ENCODE measurements at places on chromosomes 7 and 10.

- DNase-seq: no peak
Observed at GRCh38 chr10:44332465-44332864, 52.4 kb downstream of the CXCL12 start.

- no peak for DNase-seq
Observed at GRCh38 chr10:112650588-112651030, 203.6 kb downstream of the VTI1A start.

DNA sequence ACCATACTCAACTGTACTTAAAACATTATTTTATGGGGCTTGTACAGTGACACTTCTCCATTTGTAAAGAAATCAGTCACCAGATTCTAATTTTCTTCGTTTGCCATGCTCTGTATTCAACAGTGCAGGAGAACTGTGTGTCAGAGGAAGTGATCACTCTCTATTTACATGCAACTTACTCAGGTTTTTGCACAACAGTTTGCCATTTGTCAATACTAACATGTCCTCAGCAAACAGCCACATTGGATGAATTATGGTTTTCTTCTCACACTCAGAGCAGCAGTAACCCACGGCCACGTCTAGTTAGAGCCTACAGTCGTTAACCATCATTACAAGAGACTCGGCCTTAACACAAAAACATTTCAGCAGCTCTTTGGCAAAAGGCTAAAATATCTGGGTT lies 69.2 kb upstream of the SP4 start:
- DNase-seq: no peak

DNA sequence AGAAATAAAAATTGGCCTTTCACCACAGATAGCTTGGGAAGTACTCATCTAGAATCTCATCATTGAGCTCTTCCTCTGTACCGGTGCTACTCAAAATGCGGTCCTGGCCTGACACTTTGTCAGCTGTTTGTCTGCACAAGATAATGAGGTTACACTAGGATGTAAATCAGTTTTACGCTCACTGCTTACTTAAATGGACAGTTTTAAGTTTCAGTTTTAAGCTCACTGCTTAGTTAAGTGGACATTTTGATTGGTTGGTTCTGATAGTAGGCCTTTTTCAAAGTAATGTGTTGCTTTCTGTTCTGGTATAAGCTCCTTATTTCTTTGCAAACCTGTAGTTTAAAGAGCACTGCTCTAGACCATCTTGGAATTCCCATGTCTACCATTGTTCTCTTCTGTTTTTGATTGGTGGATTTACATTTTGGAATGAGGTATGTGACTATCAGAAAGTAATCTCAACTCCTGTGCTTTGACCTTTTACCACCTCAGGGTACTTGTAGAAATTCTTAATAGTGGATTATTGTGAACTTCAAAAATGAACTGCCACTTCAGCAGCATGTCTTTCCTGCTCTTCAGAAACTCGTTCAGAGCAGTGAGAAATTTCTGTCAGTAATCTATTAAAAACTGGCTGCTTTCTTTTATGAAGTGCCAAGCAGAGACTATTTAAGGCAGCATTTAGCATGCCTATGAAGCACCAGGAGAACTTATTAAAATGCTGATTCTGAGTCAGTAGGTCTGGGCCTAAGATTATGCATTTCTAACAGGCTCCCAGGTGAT lies 55.0 kb downstream of the C1GALT1 start:
- DNase-seq: no peak

DNA sequence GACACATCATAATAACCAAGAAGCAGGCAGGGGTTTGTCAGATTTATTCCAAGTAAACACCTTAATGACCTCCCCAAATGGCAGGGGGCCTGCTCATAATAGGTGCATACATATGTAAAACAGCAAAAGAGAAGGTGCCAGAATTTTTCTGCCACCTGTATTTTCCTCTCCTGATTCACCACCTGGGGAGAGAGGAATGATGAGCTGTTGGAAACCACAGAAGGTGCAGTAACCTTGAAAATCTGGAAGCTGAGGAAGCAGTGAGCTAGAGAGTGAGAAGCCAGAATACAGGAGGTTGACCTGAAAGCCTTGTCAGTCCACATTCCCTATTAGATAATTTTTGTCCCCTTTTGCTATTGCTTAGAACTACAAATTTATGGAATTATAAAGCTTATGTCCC lies 46.2 kb upstream of the PDE1C start:
- DNase-seq: no peak

DNA sequence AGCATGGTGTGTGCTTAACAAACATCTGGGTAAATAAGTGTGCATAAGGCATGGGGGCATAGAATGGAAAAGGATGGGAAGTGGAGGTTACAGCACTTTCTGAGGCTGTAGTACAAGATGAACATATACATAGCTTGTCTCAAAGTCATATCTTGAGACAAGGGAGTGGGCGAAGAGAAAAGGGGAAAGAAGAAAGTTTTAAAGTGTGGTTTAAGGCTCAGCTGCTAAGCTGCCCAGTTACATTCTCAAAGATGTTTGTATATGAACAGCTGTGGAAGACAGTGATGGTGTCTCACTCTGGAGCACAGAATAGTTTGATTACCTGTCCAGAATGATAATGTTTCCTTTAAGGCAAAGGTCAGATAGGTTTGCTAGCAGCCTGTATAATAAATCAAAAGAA lies 61.9 kb upstream of the LANCL2 start:
- DNase-seq: no peak

GRCh38 chr10:22727663-22728062 lies 13.3 kb upstream of the PIP4K2A start:
- no peak for DNase-seq

GRCh38 chr7:74206589-74207120 lies 3.2 kb upstream of the LAT2 start:
- no peak for DNase-seq

- DNase-seq: no peak
Observed at GRCh38 chr7:44590910-44591309, 8.9 kb upstream of the TMED4 start.

- DNase-seq: no peak
Observed at GRCh38 chr10:128058106-128058749, 68.0 kb downstream of the MKI67 start.
